ENCODE measurements at places on chromosomes 1 and 21. TPM values are rescaled to one million over a fixed set of nuclear protein-coding genes. Genes with fewer than 3 reads are reported as not detected.

Gene TSPAN2
- 14.0 TPM for total RNA-seq

Gene UTS2
- total RNA-seq: not detected

DNA sequence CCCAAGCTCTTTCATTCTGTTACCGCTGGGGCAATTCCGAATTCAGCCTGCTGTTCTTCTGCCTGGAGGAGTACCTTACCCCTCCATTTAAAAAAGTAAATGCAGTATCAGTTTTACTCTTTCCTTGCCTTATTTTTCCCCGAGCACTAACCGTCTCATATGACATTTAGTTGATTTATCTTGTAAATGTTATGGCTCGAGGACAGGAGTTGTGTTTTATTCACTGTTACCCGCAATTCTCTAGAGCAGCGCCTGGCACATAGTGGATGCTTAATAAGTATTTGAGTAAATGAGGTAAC lies 425 bp upstream of the TADA1 start:
- no peak for DNase-seq

- no peak for DNase-seq
Measured at GRCh38 chr1:6416295-6416656, 3.4 kb downstream of the HES2 start.

DNA sequence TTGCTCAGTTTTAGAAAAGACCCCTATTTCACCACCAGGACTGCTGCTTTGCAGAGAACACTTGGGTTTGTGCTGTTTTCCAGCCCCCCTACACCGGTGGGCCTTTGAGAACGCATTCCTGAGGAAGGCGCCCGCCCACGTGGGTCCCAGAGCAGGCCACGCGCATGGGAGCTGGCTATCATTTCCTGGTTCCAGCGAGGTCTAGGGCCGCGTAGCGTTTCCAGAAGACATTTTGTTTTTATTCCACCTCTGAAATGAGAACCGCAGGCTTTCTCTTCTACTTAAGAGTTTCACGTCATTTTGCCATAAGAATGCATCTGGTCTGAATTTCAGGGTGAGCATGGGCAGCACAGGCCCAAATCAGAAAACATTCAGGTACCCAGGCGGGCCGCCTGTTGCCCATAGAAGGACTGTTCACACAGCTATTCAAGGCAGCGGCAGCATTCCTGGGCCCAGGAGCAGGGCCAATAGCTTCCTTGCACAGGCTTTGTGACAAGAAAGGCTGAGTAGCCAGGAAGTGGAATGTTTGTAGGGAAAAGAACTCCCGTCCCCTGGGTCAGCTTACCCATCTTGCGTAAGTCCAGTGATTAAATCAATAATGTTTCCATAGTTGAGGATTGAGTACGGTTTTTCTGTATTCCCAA lies 1.4 kb upstream of the KLHL21 start:
- peak; percentile 82 for DNase-seq

GRCh38 chr1:158101927-158102326 lies 78.8 kb upstream of the CD1D start:
- no peak for DNase-seq

DNA sequence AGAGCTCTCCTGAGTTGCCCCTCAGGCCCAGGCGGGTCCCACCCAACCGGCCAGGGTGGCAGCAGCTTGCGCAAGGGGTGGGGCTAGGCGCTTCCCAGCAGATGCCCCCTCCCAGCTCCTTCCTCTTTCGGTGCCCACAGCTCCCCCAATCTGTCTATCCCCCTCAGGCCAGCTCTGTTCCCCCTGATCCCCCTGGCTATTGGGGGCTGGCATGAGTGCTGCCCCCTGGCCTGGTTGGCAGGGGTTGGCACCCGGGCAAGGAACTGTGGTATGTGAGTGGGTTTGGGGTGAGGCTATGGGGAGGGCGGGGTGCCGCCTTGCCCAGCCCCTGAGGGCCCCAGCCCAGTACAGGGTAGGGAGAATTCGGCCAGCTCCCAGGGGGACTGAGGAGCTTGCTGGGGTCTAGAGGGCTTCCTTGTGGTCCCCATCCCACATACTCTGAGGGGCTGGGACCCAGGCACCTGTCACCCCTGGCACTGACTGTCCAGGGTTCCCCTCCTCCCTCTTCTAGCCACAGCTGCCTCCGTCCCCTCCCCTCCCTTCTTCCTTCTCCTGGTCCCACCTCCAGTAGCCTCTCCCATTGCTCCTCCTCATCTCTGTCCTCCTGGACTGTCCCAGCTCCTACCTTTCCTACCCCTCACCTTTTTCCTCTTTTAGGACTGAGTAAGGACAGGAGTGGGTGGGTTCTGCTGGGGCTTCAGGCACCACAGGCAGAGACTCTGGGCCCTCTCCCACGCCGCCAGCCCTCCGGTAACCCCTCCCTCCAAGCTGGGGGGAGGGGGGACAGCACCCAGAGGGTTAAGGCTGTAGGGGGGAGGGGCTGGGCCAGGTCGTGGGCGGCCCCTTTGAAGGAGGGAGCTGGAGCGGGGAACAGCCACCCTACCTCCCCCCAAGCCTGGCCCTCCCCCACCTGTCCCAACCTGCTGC lies 5.7 kb downstream of the ZBTB7B start:
- DNase-seq: no peak

DNA sequence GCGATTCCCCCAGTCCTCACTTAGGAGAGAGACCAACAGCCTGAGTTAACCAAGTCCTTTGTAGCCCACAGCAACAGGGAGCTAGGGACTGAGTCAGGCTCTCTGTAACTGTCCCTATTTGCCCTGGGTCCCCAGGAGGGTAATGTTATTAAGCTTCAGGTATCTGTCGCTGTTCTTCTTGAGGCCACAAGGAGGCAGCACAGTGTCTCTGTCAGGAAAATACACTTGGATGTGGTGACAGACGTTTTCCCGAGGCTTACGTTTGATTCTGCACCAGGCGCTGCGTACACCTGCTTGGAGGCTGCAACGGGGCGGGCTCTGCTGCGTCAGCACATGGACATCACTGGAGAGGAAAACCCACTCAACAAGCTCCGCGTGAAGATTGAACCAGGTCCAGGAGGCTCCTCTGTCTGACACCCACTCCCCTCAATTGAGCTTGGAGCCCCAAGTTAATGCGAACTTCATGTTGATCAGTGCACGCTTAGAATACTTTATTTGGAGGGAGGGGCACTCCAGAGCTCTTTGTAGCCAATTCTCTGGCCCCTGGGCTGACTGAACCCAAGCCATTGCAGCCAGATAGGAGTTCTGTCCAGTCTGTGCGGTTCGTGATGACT lies 10.7 kb upstream of the ELF3 start:
- DNase-seq: peak; percentile 65

DNA sequence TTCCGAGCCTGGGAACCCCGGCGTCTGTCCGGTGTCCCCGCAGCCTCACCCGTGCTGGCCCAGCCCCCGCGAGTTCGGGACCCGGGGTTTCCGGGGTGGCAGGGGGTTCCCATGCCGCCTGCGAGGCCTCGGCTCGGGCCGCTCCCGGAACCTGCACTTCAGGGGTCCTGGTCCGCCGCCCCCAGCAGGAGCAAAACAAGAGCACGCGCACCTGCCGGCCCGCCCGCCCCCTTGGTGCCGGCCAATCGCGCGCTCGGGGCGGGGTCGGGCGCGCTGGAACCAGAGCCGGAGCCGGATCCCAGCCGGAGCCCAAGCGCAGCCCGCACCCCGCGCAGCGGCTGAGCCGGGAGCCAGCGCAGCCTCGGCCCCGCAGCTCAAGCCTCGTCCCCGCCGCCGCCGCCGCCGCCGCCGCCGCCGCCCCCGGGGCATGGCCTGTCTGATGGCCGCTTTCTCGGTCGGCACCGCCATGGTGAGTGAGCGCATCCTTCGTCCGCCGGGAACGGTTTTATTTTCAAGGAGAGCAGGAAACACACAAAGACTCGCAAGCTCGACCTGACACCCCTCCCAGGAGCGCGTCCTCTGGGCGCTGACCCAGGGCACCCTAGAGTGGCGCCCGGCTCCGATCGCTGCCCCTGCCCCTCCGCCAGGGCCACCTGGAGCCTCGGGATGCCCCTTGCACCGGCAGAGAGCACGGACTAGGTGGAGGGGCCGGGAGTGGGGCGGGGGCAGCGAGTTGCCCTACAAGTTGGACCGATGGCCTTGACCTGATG lies at the start of gene ABCG1:
ABCG1 (plus strand) TSS at position 305 of the 770 bp plus-strand sequence; CDS start at position 428, 123 bp downstream.
- peak; percentile 58 for DNase-seq

- DNase-seq: no peak
Measured at GRCh38 chr1:36890776-36891175, 143.5 kb downstream of the GRIK3 start.

- no peak for DNase-seq
Measured at GRCh38 chr1:208600456-208601190, 356.4 kb upstream of the PLXNA2 start.

DNA sequence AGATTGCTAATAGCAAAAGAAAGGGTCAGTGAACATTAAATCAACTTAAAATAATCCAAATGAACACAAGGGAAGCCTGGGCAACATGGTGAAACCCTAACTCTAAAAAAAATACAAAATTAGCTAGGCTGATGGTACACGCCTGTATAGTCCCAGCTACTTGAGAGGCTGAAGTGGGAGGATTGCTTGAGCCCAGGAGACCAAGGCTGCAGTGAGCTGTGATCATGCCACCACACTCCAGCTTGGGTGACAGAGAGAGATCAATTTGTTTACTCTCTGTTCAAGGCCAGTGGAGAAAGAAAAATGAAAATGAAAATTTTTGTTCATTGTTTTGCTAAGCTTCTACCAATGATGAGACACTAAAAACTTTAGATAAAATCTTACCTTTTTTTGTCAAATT lies 24.8 kb downstream of the WDR47 start:
- DNase-seq: no peak

DNA sequence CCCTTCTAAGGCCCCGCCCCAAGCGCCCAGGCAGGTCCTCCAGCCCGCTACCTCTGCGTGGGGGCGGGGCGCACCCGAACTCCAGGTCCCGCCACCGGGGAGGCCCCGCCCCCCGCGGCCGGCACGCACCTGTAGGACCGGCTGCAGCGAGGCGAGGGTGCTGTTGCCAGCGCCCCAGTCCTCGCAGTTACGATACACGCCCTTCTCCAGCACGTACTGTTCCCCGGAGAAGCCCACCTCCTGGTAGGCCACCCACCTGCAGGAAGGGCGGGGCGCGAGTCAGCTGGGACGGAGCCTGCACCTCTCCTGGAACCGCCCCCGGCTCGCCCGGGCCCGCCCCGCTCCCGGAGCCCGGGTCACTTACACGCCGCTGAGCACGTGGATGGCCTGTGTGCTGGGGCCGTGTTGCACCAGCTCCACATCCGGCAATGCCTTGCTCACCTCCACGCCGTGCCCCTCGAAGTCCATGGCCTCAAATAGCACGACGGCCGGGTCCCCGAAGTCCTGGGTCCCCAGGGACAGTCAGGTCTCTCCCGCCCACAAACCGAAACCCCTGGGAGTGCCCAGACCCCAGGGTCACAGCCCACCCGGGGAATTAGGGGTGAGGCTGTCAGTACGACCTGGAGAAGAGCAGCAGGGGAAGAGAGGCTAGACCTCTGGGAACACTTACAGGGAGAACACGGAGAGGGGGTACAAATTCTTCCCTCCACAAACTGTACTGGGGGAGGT lies 17.3 kb downstream of the CRYBG2 start:
- DNase-seq: peak; percentile 63

DNA sequence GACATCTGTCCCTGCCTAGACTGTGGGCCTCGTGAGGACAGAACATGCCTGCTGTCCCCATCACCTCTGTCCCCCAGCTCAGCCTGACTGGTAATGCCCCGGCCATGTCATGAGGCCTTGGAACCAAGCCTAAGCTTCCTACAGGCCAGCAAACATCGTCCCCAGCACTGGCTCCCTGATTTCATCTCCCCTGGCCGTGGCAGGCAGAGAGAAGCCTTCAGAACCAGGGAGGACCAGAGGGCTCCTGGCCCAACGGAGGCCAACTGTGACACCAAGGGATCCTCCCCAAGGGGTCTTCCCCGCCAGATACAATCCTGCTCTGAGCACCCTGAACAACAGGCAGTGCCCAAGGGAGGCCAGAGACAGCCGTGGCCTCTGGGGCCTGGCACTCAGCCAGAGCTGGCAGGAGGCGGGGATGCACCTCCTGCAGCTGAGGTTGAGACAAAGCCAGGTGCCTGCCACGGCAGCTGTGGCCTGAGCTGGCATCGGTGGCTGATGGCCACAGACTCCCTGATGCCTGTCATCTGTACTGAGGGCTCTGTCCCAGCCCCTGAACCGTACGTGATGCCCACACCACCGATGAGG lies 9.9 kb upstream of the NPHP4 start:
- DNase-seq: peak; percentile 55
